ENCODE measurements at places on chromosomes 7 and 10.
A peak's percentile ranks its signal among the peaks of the same experiment; 100 is the strongest.

DNA sequence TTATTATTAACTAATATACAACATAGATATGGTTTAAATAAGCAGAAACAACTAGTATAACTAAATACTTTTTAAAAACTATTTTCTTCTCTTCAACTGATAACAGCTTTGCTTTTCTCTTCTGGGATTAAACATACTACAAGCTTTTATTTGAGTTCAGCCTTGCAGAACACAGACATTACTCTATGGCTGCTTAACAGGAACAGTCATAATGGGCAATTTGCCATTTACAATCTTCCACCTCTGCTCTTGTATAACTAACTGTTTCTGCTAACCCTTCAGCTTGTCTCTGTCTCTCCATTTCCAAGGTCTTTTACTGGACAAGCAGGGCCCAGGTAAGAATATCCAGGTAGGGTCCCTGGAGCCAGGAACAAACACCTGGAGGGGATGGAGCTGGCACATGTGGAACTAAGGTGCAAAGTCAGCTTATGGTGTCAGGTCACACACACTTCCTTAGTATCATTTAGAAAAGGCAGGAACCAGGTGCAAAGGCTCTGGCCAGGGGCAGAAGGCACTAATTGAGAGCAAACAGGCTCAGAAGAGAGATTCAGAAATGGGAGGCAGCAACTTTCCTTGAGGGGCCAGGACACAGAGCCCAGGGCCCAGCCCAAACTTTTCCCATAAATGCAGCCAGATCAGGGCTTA lies 93.1 kb downstream of the STRA8 start:
- peak; percentile 17 for DNase-seq

- no peak for DNase-seq
Observed at GRCh38 chr10:102236006-102236405, 5.3 kb downstream of the PITX3 start.

GRCh38 chr7:100356416-100357068 lies 1.4 kb upstream of the PILRB start:
- no peak for DNase-seq

DNA sequence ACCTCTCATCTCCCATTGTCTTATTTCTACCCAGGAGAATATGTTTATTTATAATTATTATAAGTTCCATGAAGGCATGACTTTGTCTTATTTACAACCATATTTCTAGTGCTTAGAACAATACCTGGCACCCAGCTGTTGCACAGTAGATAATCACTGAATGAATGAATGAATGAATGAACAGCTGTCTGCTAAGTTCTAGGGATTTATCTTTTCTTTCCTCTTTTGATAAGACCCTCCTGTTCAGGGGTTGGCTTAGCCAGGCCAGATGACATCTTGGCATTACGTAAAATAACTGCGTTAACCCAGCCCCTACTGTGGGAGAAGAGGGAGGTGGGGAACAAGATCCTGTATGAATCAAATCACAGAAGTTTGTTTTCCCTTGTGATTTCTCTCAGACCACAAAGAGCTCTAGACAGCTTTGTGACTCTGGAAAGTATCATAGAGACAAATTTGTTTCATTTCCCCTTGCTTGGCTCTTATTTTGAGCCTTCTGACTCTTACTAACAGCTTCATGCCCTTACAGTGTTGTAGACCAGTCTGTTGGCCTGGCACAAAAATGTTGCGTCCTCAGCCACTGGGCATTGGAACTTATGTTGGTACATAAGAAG lies 8.4 kb downstream of the ZNF862 start:
- DNase-seq, result no peak

- DNase-seq, result no peak
Observed at GRCh38 chr10:3413937-3414666, 241.5 kb upstream of the PITRM1 start.

GRCh38 chr10:19096501-19097073 lies 48.0 kb downstream of the MALRD1 start:
- no peak for DNase-seq

DNA sequence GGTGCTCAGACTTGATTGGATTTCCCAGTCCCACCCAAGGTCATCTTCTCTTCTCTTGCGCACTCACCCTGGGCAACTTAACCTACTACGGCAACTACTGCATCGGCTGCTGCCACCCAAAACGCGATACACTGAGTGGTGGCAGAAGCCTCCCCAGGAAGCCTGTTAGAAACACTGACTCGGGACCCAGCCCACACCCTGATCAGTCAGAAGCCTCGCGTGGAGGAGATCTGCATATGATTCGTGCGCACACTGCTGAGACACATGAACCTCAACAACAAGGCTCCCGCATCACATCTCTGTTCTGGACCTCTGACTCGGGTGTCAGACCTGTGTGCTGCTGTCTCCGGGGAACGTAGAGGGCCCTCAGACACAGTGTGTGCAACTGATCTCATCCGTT lies 419.5 kb downstream of the PAXIP1 start:
- no peak for DNase-seq

DNA sequence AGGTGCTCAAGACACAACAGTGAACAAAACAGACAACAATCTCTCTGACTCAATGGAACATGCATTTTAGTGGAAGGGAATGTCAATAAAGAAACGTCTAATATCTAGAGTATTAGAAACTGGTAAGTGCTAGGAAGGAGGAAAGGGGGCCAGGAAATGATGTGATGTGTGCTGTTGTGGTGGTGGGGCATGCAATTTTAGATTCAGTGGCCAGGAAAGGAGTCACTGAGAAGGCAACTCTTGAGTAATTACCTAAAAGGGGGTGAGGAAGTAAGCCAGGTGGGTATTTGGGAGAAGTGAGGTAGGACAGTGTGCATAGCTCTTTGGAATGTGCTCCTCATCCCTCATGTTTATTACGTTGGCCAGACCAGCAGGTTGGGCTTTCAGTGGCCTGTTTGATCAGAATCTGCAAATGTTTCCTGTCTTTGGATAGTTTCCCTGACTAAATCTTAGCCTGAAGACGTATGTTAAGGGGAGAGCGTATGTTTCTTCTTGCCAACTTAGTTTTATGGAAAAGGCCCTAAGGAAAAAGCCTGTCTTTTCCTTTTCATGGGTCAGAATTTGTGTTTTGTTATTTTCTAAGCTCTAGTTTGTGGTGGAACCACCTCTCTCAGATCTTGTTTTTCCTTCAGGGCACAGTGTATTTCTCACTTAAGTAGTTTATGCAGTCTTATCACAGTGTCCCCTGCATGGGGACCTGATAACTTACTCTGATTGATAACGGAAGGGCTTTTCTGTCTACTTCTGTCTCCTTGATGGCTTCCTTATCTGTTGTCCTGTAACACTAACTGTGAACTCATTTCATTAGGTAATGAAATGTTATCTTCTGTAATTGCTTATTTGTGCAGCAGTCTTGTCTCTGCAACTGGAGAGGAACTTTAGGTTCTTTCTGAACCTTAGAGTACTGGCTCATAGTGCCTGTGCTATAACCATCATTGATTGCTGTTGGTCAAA lies 203.7 kb downstream of the AUTS2 start:
- DNase-seq, result no peak

DNA sequence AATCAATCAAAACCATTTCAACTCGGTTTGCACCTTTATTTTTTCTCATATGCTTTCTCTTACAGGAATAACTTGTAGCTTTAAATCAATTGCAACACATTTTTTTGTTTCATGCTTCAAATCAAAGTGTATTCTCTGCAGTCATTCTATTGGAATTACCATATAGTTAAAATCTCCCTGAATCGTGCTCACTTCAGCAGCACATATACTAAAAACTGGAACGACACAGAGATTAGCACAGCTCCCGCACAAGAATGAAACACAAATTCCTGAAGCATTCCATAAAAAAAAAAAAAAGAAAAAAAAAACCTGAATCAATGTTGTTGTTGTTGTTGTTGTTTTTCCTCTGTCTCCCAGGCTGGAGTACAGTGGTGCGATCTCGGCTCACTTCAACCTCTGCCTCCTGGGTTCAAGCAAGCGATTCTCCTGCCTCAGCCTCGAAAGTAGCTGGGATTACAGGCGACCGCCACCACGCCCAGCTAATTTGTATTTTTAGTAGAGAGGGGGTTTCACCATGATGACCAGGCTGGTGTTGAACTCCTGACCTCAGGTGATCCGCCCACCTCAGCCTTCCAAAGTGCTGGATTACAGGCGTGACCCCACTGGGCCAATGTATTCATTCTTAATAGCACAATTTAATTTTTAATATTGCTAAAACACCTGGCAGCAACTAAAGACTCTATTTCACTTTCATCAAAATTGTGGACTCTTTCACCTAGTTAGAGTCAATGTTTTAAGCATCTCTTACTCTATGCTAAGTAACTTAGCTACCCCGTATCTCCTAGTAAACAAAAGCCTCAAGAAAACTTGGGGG lies 26.3 kb downstream of the ANKRD61 start:
- no peak for DNase-seq

- DNase-seq, result no peak
Observed at GRCh38 chr7:28114056-28114455, 66.5 kb downstream of the JAZF1 start.

DNA sequence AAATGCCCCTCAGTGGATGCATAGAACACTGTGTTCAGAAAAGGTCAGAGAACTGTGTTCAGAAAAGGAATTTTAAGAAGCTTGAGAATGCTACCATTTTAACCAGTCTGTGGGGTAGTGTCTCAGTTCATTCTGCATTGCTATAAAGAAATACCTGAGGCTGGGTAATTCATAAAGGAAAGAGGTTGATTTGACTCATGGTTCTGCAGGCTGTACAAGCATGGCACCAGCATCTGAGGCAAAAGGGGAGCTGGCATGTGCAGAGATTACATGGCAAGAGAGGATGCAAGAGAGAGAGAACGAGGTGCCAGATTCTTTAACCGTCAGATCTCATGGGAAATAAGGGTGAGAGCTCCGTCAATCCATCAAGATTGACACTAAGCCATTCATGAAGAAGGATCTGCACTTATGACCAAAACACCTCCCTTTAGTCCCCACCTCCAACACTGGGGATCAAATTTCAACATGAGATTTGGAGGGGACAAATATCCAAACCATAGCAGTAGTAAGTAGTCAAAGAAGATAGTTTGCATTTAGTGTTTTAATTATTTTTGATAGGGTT lies 119.8 kb downstream of the FAM107B start:
- no peak for DNase-seq

DNA sequence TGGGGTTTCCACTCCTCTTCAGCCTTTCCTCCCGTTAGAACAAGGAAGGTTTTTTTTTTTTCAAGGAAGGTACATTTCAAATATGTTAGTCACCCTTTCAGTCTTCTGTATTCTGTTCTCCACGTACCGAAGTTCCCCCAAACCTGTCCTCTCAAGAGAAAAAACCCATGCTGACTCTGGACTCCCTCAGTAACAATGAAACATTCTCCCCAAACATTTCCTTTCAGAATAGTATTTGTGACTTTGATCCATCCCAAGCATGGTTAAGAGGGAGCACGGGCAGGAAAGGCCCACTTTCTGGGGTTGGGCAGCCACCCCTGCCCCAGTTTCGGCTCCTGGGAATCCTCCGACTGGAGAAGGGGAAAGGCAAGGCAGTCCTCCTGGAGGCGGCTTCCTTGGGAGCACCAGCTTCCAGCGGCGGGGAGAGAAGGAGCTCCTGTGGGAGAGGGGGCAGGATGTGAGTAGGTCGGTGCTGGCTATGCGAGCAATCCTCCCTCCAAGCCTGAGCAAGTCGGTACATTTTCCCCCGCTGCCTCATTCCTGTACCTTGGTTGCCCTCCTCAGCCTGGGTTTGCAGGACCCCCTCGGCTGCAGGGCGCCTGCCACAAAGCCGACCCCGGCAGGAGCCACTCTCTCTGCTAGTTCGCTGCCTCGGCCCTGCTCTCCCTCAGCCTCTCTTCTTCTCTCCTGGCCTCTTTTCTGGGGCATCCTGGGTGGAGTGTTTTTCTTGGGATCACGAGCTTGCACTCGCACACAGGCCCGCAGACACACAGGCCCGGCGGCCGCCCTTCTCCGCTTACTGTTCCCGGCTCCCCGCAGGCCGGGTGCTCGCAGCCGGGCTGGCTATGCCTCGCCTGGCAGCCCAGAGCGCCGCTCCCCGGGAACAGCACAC lies 2.1 kb upstream of the HOXA1 start:
- peak; percentile 46 for DNase-seq

- DNase-seq, result no peak
Observed at GRCh38 chr10:11201911-11202310, 184.2 kb downstream of the CELF2 start.

DNA sequence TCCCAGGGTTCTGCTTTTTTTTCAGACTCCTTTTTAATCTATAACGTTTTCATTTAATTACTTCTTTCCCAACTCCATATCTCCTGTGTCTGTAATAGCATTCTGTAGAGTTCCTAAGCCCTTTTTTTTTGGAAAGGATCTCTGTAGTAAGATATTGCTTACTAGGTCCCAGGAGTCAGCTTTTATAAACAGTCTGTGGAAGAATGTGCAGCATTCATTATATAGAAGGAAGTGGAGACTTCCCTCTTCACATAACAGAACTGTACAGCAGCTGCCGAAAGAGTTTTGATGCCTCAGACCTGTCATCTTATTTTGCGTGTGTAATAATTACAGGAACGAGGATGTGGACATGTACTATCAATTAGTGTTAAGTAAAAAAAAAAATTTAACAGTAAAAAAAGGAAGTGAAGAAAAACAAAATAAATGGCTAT lies 7.4 kb upstream of the STEAP4 start:
- no peak for DNase-seq

- no peak for DNase-seq
Observed at GRCh38 chr10:130429809-130430208, 293.6 kb downstream of the GLRX3 start.

DNA sequence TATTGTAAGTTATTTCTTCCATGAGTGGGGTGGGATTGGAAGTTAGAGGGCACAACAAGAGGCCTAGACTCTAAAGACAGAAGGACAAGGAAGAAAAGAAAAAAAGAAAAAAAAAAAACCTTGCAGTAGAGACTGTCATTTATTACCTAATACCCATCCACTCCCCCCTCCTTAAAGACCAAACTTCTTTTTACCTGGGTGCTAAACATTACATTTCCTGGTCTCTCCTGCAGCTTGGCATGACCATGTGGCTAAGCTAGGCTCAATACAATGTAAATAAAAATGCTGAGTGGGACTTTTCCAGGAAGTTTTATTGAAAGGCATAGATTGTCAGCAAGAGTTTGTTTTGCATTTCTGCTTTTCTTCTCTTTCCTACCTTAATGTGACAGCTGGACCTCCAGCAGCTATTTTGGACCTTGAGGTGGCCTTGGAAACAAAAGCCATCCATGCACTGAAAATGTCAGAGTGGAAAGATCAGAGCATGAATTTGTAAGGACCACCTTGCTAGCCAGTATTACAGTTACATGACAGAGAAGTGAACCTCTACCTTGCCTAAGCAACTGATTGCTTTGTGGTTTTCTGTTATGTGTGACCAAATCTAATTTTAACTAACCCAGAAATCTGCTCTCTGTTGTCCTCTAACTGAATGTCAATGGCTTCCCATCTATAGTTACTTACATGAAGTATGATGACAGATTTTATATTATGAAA lies 81.3 kb upstream of the SFMBT2 start:
- no peak for DNase-seq
